GM06990 (cell line): ENCODE measurements at places on chromosomes 11 and 22.

- no peak for DNase-seq
Measured at GRCh38 chr11:1654388-1655167, 25.0 kb downstream of the KRTAP5-5 start.

GRCh38 chr22:33272180-33272579 lies 214.0 kb upstream of the SYN3 start:
- DNase-seq: no peak

GRCh38 chr22:30860176-30861105 lies 108.1 kb downstream of the MORC2 start:
- DNase-seq: no peak

DNA sequence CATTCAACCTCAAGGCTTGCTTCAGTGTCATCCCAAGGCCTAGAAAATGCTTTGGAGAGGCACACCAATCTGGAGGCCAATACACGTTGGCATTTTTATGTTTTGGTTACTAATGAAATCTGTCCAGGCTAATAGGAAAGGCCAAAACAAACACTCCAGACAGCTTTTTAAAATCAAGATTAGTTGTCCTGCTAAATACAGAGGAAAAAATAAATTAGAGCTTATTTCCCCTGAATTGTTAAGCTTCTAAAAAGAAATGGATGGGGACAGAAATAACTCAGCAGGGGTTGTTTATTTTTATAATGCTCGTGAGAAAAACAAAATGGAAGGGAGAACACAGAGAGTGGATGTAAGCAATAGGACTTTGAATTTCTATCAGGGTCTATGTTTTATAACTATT lies 438.5 kb upstream of the LRRC4C start:
- DNase-seq: no peak

GRCh38 chr11:63937713-63938478 lies 906 bp upstream of the NAA40 start:
- no peak for DNase-seq

DNA sequence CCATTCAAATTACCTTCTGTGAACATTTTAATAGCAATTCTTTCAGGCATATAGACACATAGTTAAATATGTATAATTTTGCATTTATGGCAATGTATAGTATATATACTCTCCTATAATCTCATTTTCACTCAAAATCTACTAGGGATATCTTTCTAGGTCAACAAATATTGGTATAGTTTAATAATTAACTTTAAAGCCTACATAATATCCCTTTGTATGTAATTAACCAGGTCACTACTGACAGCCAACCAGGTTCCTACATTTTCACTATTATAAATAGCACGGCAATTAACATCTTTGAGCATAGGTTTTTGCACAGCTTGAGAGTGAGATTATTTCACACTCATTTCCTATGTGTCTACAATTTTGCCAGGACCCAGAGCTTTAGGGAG lies 15.8 kb downstream of the OR2AG2 start:
- DNase-seq: no peak

DNA sequence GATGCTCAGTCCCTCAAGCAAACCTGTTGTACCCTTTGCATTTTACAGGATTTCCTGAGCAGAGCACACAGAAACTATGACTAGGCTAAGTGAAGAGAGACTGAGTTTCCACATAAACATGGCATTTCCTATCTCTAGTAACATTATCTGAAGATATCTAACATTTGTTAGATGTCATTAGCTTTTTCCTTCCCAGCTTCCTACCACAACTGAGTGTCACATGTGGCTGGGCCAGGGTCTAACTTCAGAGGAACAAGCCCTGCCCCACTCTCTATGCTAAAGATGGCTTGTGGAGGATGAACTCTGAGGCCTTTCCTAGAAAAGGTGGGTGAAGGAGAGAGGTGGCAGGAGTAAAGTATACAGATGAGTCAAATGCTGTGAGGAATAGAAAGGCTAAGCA lies 16.5 kb downstream of the C22orf42 start:
- no peak for DNase-seq

- DNase-seq: no peak
Measured at GRCh38 chr11:62055970-62056369, 67.8 kb upstream of the INCENP start.

DNA sequence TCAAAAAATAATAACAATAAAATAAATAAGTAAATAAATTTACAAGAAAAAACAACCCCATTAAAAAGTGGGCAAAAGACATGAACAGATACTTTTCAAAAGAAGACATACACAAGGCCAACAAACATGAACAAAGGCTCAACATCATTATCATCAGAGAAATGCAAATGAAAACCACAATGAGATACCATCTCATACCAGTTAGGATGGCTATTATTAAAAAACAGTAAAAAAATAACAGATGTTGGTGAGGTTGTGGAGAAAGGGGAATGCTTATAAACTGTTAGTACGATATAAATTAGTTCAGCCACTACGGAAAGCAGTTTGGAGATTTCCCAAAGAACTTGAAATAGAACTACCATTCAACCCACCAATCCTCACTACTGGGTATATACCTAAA lies 44.6 kb downstream of the PRCP start:
- no peak for DNase-seq

GRCh38 chr11:130078080-130078479 lies 8.4 kb downstream of the APLP2 start:
- DNase-seq: no peak

DNA sequence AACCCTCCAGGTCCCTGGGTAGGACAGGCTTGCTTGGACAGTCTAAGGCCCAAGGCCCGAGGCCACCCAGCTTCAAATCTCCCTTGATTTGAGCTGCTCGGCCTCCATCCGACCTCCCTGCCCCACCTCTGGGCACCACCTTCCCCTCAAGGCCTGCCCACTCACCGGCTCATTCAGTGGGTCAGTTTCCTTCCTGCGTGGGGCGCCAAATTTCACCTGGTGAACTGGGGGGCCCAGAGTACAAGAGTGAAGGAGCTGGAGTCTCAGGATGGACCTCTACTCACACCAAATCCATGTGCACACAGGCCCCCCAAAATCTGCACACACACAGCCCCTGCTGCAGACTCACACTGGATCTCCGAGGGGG lies 3.8 kb downstream of the MAP4K2 start:
- DNase-seq: no peak

DNA sequence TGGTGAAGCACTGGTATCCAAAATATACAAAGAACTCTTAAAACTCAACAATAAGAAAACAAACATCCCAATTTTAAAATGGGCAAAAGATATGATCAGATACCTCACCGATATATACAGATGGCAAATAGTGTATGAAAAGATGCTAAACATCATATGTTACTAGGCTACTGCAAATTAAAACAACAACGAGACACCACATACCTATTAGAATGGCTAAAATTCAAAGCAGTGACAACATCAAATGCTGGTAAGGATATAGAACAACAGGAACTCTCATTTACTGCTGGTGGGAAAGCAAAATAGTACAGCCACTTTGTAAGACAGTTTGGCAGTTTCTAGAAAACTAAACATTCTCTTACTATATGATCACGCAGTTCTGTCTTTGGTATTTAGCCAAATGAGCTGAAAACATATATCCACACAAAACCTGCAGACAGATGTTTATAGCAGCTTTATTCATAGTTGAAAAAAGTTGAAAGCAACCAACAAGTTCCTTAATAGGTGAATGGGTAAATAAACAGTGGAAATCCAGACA lies 38.5 kb downstream of the SIK3 start:
- no peak for DNase-seq

GRCh38 chr11:76605338-76606074 lies 65.0 kb downstream of the LRRC32 start:
- no peak for DNase-seq

DNA sequence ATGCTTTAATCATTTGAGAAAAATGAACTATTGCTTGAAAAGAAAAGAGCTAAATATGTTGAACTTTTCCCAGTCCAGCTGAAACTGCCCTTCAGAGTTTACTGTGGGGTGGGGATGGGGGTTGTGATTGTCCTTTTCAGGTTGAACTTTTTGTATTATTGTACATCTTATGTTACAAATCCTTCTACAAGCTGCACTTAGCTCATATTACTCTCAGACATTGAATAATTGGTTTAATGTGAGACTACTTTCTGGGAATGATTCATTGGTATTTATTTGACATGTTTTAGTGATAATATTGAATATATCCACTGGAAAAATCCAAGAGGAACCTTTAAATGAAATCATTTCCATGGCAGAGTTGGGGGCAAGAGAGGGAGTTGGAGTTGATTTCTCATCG lies 84.9 kb downstream of the ATXN10 start:
- no peak for DNase-seq

- no peak for DNase-seq
Measured at GRCh38 chr22:17612057-17612456, 16.5 kb downstream of the ATP6V1E1 start.

DNA sequence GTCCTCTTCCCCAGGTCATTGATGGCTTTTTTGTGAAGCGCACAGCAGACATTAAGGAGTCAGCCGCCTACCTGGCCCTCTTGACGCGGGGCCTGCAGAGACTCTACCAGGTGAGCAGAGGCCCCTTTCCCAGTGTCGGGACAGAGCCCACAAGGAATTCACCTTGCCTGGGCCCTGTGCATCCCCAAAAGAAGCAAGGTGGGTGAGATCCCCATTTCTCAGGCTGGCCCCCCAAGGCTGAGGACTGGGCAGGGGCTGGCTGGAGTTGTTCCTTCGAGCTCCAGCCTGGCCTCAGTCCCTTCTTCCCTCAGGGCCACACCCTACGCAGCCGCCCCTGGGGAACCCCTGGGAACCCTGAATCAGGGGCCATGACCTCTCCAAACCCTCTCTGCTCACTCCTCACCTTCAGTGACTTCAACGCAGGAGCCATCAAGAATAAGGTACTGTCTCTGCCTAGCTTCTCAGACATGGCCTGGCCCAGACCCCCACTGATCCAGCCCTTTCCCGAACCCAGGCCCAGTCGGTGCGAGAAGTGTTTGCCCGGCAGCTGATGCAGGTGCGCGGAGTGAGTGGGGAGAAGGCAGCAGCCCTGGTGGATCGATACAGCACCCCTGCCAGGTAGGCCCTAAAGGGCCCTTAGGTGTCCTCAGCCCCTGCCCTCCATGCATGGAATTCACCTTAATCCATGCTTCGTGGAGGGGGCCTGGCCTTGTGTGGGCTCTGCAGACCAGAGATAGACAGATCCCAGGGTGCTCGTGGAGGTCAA lies 4.7 kb downstream of the MUS81 start:
- DNase-seq: no peak

GRCh38 chr11:1444321-1444720 lies 42.3 kb downstream of the MOB2 start:
- DNase-seq: no peak
